K562 (cell line): ENCODE measurements at places on chromosomes 4 and X.

DNA sequence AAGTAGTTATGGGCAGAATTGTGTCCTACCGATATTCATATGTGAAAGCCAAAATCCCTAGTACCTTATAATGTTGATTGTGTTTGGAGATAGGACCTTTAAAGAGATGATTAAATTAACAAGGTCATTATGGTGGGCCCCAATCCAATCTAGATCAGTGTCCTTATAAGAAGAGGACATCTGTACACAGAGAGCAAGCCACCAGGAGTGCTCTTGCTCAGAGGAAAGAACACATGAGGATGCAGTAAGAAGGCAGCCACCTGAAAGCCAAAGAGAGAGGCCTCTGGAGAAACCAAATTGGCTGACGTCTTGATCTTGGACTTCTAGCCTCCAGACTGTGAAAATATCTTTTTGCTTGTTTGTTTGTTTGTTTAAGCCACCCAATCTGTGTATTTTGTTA, 1290.8 kb upstream of the PABPC4L start:
- no peak for DNase-seq

DNA sequence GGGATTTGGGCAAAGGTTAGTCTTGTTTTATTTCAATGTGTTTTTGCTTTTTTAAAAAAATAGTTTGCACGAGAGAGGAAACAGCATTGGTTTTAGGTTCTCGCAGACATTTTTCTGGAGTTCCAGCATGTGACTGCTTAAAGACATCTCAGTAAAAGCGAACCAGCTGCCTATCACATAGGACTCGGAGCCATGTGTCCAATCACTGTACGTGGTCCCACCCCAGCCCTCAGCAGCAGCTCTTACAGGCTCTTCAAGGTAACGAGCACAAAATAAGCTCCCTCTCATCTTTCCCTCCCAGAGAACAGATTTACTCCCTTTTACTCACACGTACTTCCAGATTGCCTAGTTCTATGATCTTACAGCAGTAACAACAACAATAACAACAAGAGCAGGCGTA, 68.7 kb downstream of the MCF2 start:
- DNase-seq = no peak

DNA sequence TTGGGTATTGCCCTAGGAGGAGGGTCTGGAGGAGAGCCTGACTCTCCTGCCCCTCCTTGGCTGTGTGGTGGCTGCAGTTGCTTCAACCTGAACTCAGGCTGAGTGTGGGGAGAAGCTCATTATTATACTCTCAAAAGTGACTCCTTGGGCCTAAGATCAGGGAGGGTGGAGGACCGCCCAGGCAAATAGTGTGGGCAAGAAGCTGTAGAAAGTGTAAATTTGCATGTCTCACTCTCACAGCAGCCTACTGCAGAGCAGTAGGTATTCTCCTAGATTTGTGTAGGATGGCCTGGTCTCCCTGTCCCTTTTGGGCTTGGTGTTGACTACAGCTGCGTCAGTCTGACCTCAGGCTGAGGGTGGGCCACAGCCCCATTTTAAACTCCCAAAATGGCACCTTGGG, 156.1 kb downstream of the ZNF330 start:
- DNase-seq = no peak

DNA sequence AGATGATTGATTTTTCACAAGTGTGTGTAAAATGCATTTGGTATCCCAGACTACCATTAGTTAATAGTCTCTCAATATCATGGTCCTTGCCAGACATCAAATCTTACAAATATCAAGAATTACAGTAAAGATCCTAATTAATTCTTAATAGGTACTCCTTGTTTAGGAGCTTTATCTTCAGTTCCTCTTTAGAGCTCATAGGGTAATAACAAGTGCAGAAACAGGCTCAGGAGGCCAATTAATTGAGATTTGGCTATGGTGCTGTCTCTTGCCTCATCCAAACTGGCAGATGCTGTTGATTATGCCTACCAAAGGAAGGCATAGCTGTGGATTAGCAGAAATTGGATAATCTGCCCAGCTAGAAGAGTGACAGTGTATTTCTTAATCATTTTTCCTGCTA, 6.9 kb downstream of the MTMR1 start:
- DNase-seq = no peak

DNA sequence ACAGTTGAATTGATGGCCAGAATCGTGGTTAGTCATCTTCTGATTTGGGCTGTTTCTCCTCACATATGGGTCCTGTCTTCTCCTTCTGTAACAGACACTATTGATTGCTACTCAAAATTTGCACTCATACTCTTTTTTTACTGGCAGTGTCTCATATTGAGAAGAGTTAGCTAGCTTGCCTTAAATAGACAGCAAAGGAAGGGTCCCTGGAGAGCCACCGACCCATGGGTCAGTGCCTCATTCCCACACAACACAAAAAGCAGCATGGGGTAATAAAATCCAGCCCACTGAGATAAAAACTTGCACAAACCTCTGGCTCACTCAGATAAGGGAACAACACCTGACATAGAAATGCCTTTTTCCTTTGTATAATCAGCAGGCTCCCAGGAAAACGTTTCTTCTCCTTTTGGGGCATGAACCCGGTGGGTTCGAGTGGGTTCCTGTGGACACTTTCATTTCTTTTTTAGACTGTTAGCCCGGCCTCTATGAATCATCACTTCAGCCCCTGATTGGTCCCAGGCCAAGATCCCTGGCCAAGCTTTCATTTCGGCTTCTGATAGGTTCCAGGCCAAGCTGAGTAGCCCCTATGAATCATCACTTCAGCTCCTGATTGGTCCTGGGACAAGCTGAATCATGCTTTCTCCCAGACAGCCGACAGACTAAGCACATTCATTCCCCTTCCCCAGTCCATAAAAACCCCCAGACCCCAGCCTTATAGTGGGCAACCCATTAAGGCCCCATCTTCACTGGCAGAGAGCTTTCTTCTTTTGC, 408.1 kb downstream of the DCAF12L2 start:
- DNase-seq = peak; percentile 15

GRCh38 chr4:169029947-169030346, 19.9 kb upstream of the CBR4 start:
- DNase-seq = no peak

DNA sequence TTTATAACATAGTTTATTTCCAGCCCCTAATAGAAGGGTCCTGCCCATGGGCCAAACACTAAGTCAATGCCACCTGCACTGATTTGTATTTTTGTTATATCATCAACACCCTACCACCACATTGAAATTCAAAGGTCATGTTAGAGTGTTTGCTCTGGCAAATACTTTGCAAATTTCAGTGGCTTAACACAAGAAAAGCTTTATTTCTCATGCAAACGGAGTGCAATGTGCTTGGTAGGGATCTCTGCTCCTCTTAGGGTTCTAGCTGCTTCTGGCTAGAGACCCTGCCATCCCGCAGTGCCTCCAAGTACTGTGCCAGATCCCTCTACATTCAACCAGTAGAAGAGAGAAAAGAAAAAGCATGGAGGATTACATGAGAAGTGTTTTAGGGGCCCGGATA, 230.8 kb upstream of the TET2 start:
- DNase-seq = no peak

GRCh38 chr4:7214359-7214758, 22.0 kb downstream of the SORCS2 start:
- DNase-seq = no peak

DNA sequence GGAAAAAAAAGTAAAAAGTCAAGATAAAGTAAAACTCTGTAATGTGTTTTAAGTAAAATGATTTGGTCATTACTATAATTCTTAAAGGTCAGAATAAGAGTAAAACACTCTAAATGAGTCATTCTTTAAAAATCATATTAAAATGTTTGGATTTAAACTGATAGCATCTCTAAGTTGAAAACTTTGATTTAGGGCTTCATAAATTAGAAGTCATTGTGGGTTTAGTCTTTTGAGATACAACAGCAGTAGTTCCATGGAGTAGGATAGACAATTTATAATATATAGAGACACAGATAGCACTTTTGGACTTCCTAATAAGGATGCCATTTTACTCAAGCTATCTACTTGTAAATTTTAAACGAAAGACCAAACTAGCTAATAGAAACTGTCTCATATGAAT, 77.1 kb upstream of the PABPC4L start:
- no peak for DNase-seq

GRCh38 chr4:65120287-65120686, 550.0 kb downstream of the EPHA5 start:
- no peak for DNase-seq

GRCh38 chrX:11395859-11396258, 102.6 kb downstream of the AMELX start:
- no peak for DNase-seq

GRCh38 chr4:67714248-67714583, 13.3 kb upstream of the UBA6 start:
- peak; percentile 45 for DNase-seq

DNA sequence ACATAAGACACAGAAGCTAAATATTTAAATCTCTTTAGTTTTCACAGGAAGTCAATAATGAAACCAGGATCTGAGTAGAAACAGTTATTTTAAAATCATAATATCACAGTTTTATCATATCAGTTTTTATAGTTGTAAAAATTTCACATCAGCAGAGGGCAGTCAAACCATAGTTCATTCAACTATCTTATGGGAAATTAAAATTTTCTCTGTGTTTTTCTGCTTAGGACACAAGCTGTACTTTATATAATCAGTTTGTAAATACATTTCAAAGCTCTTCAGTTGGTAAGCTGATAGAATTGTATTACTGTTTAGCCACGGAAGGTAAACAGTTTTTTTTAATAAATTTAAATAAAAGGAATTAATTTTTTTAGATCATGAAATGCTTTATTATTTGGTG, 204.8 kb upstream of the NUDT6 start:
- DNase-seq = no peak

- no peak for DNase-seq
These were observed 125.5 kb downstream of the OPHN1 start for GRCh38 chrX:68307769-68308168.

- DNase-seq = no peak
These were observed 75.5 kb upstream of the SLC39A8 start for GRCh38 chr4:102420563-102421398.

GRCh38 chr4:166279261-166279660, 406.2 kb downstream of the TLL1 start:
- no peak for DNase-seq

- no peak for DNase-seq
These were observed 614.0 kb upstream of the BOD1L1 start for GRCh38 chr4:14241574-14241973.

DNA sequence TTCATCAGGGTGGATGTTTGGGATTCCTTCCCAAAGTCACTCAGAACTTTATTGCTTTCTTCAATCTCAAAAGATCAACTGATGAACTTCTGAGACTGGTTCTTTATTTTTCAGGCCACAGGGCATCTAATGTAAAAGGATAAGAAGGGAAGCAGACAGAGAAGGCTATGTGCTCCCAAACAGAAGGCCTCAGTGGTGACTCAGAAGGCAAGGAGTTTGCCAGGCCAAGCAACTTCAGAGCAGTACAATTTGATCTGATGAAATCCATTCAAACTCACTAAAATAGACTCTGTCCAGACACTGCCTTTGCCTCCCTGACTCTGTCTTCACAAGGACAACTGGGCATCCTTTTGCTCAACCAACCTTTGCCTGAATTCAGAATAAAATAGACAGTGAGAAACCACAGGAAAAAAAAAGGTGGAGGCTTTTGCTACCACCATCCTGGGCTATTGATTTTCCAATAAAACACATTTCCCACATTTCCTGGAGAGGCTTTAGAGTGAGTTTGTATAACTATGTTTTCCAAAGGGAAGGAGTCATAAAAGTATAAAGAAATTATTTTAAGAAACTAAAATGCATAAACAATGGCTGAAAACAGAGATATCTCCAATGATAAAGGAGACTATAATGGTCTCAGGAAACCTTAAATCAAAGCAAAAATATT, 55.2 kb downstream of the ARHGEF6 start:
- no peak for DNase-seq

GRCh38 chr4:144599621-144600020, 46.3 kb upstream of the HHIP start:
- DNase-seq = no peak

DNA sequence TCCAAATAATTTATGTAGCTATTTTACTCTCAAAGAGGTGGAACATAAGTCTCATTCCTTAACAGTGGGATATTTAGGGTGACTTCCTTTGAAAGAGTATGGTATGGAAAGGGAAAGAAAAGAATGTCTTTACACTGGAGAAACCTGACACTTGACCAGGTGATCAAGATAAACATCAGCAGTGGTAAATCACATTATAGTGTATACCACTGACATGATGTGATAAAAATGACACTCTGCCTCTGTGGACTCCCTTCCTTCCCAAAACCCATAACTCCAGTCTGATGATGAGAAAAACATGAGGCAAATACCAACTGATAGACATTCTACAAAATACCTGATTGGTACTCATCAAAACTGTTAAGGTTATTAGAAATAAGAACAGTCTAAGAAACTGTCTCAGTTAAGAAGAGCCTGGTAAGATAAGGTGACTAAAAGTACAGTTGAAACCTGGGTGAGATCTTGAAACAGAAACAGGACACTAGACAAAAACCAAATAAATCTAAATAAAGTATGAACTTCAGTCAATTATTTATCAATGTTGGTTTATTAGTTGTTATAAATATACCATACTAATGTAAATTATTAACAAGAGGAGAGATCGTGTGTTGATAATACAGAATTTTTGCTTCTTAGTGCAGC, 144.2 kb upstream of the PCDH18 start:
- no peak for DNase-seq

DNA sequence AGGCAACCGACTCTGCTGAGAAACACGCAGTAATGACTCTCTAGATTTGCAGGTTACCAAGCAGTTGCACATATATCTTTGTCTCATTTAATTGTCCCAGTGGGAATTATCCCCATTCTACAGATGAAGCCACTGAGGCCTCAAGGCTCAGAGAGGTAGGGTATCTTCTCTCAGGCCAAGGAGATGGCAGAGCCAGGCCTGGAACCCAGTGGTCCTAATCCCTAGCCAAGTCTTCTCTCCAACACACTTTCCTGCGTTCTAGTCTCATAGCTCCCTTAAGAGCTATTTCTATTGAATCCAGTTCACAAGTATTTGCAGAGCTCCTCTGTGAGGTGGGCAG, 181.3 kb upstream of the BCOR start:
- no peak for DNase-seq

- DNase-seq = no peak
These were observed 262.0 kb downstream of the IL15 start for GRCh38 chr4:141898346-141898745.

DNA sequence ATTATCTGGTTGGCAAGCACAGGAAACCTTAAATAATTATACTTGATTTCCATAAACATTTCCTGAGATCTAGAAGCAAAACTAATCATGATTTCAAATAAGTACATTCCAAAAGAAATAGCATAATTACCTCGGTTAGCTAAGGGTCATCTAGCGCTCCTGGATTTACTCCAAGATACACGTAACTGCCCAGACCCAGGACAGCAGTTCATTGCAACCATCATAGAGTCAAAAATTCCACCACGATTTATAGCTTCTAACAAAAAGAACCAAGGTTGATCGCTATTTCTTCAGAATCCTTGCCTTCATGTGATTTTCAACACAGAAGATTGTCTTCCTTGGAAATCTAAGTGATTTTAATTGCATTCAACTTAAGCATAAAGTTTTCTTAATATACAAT, 1235.5 kb upstream of the TENM3 start:
- no peak for DNase-seq

- no peak for DNase-seq
These were observed 33.9 kb downstream of the PRSS12 start for GRCh38 chr4:118318931-118319330.
